CD4-positive, alpha-beta T cell (primary cell): ENCODE measurements at places on chromosomes 11 and 22.

DNA sequence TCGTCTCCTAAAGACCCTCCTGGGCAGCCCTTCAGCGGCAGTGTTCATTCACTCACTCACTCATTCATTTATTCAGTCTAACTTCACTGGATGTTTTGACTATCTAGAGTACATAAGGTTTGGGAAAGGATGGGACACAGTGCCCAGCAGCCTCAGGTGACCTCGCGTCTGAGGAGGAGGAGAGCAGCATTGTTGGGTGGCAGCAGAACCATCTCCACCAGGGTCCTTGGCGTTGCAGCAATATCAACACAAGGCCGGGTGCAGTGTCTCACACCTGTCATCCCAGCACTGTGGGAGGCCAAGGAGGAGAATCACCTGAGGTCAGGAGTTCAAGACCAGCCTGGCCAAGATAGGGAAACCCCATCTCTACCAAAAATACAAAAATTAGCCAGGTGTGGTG, 408.0 kb downstream of the BRD1 start:
- DNase-seq = no peak

DNA sequence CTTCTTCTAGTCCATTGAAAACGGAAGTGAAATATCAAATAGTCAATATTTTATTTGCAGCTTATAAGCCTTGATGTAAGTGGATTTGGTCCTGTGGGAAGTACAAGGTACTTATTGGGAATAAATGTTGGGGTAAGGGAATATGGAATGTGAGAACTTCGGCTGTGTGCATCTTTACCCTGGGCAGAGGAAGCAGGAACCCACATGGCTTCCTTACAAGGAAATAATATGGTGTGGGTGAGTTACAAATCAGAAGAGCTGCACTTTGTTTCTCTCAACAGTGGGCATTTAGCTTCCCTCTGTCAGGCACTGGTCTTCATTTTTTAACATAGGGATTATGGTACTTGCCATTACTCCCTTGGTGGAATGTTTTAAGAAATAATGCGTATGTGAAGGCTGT, 77.9 kb downstream of the SCN3B start:
- no peak for DNase-seq

DNA sequence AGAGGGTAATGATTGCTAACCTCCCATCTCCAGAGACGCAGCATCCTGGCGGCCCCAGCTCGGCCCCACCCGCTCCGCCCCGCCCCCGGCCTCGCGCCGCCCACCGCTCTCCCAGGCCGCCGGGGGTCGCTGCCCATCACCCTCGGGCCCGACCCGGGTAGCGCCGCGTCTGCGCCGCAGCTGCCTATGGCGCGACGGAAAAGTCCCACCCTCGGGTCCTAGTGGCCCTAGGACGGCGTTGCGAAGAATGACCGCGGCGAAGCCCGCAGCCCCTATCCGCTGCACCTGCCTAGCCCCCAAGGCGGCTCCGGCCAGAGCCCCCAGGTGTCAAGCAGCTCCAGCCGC, 457 bp downstream of the CPSF7 start:
- DNase-seq = no peak

- DNase-seq = no peak
Measured at GRCh38 chr11:114077482-114078305, 18.2 kb downstream of the ZBTB16 start.

DNA sequence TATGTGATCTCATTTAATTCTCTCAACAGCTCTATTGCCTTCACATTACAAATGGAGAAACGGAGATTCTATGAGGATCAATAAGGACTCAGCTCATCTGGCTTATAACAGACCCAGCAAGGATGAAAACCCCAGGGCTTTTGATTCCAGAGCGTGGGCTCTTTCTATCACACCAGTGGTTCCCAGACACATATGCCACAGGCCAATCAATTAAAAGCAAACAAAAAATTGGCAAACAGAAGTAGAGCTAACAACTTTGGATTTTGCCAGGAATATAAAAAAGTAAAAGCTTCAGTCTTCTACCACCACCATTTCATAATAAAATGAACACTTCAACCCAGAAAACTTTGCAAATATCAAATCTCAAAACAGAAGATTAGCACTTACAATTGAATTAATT, 71.1 kb upstream of the FAT3 start:
- no peak for DNase-seq

GRCh38 chr11:80365076-80365725, 924.4 kb upstream of the TENM4 start:
- no peak for DNase-seq

DNA sequence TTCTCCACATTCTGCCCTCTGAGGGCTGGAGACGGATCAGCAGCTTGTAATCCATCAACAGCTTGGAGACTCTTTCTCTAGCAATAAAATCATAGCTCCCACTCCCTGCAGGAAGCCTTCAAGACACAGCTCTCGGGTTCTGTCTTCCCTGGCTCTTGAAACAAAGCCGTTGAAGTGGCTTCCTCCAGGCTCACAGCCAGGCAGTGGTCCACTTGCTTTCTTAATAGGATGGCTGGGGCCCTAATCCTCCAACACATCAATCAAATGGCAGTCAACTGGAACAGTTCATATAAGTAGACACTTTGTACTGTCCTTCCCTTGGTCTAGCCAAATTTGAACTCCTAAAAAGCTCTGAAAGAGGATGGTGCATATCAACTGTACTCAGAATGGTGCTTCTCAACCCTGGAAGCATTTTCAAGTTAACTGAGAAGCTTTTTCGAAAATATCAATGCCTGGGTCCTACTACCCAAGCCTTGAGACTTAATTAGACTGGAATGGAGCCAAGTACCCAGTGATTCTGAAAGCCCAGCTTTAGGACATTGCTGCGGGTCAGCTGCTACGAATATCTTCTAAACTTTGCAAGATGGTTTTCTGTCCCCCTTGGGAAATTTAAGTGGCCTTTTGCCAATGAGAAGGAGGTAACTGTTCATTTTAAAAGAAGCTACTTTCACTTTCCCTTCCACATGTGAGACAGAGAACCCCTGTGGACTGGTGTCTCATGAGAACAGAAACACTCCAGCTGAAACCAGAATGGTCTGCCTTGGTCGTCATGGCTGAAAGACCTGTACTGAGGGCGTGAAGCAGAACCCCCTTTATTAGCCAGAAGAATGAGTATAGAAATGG, 74.7 kb downstream of the SC5D start:
- peak; percentile 40 for DNase-seq

- DNase-seq = no peak
Measured at GRCh38 chr11:128803449-128804245, 63.4 kb downstream of the KCNJ1 start.

- no peak for DNase-seq
Measured at GRCh38 chr22:33126881-33127280, 68.7 kb upstream of the SYN3 start.

DNA sequence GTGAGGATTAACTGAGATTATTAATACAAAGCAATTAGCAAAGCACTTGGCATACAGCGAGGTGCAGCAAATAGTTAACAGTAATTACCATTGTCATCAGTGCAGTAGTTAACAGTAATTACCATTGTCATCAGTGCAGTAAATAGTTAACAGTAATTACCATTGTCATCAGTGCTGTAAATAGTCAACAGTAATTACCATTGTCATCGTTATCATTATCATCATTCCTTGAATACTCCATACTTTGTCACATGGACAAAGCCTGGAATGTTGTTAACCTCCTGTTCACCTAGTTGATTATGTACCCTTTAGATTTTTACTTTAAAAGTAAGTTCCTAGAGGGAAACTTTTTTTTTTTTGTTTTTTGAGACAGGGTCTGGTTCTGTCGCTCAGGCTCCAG, 19.5 kb upstream of the LYVE1 start:
- DNase-seq = no peak

DNA sequence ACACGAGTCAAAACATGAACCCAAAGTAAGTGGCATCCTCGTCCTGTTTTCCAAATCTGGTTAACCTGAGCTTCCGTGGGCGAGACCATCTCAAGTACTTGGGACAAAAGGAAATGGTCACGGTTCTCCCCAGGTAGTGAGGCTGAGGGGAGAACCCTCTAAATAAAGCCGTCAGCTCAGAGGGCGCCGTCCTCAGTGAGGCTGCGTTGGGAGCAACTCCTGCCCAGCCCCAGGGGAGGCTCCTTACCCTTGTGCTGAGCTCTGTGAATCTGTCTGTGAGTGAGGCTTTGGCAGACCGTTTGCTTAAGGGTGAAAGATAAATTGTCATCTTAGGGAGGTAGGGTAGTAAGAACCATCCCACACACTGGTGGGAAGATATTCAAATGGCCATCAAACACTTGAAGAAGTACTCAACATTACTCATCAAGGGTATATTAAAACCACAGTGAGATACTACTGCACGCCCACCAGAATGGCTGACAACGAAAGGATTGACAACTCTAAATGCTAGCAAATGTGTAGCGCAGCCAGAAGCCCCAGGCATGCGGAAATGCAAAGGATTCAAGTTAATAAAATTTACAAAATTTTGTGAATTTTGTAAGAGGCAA, 321.0 kb downstream of the TBC1D22A start:
- DNase-seq = no peak
